ENCODE measurements at places on chromosomes 3 and 15.

GRCh38 chr15:70198441-70199123 lies 100.9 kb upstream of the TLE3 start:
- no peak for DNase-seq

DNA sequence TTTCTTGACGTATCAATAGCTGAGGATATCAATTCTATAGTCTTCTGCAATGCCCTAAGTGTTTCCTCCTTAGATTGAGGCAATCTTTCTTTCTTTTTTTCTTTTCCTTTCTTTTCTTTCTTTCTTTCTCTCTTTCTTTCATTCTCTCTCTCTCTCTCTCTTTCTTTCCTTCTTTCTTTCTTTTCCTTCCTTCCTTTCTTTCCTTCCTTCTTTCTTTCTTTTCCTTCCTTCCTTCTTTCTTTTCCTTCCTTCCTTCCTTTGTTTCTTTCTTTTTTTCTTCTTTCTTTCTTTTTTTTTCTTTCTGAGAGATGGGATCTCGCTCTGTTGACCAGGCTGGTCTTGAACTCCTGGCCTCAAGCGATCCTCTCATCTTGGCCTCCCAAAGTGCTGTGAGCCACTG lies 10.0 kb upstream of the DNAAF4 start:
- DNase-seq: no peak

GRCh38 chr3:58039601-58040000 lies 31.4 kb downstream of the FLNB start:
- no peak for DNase-seq

- no peak for DNase-seq
Measured at GRCh38 chr15:27742751-27743477, 356.2 kb downstream of the OCA2 start.

GRCh38 chr15:85010386-85011159 lies 28.9 kb downstream of the PDE8A start:
- DNase-seq: no peak

- DNase-seq: no peak
Measured at GRCh38 chr3:194274424-194275085, 76.6 kb downstream of the CPN2 start.

GRCh38 chr3:69250014-69250413 lies 127.6 kb upstream of the LMOD3 start:
- no peak for DNase-seq

GRCh38 chr3:42001777-42002176 lies 39.9 kb upstream of the ULK4 start:
- no peak for DNase-seq

DNA sequence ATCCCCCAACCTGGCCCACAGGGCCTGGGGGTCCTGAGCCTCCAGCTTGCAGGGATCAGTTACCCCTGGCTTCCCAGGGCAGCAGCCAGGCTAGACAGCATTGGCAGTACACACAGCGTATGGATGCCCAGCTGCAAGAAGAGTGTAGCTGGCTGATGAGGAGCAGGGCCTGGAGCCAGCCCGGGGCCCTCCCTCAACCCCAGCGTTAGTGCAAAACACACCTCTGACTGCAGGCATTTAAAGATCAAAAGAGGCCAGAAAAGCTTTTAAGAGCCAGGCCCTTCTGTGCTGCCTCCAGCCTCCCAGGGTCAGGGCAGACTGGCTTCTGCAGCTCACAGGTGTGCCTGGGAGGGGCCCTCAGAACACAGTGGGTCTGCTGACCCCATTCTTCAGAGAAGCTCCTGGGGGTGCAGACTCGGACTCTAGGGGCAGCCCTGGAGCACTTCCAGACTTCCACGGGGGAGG lies 110.6 kb downstream of the ETFA start:
- DNase-seq: no peak

- no peak for DNase-seq
Measured at GRCh38 chr3:71240034-71240433, 343.5 kb downstream of the FOXP1 start.

DNA sequence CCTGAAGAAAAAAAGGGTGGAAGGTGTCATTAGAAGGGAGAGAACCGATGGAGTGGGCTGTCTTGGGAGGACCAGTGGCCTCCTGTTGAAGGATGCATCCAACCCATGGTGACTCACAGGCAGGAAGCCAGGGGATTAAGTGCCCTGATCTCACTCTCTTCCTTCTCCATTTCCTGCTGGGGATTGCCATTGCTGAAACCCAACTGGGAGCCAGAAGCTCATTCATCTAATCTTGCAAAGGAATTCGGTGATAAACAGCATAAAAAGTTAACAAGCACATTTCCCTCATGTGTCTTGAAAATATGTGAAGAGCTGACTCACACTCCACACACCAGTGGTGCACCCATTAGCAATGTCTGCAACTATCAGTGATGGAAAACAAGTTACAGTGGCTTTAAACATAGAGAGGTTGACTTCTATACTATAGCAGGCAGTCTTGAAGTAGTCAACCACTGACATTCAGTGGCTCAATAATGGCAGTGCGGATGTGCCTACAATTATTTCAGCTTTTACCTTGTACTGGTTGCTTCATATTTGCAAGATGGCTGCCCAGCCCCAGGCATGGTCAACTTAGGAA lies 12.8 kb upstream of the CSRNP1 start:
- no peak for DNase-seq

- DNase-seq: no peak
Measured at GRCh38 chr15:89828281-89829145, 13.9 kb upstream of the ANPEP start.

- no peak for DNase-seq
Measured at GRCh38 chr3:133843634-133844033, 38.0 kb downstream of the SRPRB start.

GRCh38 chr3:11155341-11156025 lies 1.2 kb downstream of the HRH1 start:
- DNase-seq: no peak

- no peak for DNase-seq
Measured at GRCh38 chr3:139339219-139339906, 4.5 kb upstream of the MRPS22 start.

- no peak for DNase-seq
Measured at GRCh38 chr3:138681463-138682220, 73.1 kb downstream of the FAIM start.

GRCh38 chr3:172595664-172596393 lies 72.6 kb upstream of the TNFSF10 start:
- peak; percentile 14 for DNase-seq

- no peak for DNase-seq
Measured at GRCh38 chr3:13495351-13495813, 15.3 kb downstream of the HDAC11 start.

- no peak for DNase-seq
Measured at GRCh38 chr15:31732726-31733125, 297.6 kb upstream of the CHRNA7 start.

GRCh38 chr3:149975919-149976318 lies 5.2 kb upstream of the PFN2 start:
- no peak for DNase-seq

GRCh38 chr3:52798978-52799476 lies 4.4 kb downstream of the ITIH3 start:
- DNase-seq: no peak

DNA sequence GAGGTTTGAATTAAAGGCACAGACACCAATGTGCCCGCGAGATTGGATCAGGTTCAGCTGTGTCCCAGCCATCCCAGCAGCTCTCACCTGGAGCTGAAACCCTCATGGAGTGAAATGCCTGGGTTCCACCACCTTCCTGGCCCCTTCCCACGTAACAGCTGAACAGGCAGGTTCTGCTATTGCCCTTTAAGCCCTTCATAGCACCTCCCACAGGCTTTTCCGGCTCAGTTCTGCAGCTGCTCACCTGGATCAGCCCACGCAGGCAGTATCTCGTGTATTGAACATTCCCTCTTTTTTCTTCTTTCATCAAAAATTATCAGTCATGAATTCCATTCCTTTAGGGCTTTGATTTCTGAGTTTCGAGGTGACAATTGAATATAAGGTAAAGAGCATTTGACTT lies 129.8 kb downstream of the SLC9A9 start:
- DNase-seq: no peak

- DNase-seq: no peak
Measured at GRCh38 chr15:69389426-69389825, 24.7 kb upstream of the KIF23 start.

GRCh38 chr3:100008081-100008698 lies 106.1 kb downstream of the FILIP1L start:
- DNase-seq: no peak

DNA sequence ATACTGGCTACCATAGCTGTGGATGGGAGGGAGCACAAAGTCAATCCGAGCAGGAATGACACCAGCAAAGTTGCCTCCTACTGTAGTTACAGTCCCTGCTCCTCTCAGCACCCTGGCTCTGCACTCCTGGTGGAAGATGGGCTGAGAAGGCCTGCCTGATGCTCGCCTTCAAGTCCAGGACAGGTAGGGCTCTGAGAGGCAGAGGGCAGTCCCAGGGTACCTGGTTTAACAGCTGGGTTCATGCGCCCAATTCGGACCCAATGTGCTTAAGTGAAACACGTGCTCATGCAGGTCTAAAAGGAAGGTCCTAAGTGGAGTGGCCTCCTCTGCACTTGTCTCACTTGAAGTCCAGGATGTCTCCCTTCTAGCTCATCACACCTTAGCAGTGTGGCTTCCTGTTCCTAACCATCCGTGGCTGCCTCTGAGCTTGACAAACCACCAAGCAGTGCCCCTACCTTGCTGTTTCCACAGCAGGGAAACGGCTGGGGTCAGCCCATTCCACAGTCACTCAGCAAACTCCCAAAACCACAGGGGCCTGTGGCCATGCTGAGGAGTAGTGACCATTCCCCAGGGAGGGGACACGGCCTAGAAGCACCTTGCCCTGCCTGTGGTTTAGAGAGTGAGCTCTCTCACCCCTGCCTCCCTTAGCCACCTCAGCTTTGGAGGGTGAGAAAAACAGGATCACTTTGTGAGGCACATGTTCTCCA lies 3.9 kb upstream of the MUSTN1 start:
- no peak for DNase-seq

DNA sequence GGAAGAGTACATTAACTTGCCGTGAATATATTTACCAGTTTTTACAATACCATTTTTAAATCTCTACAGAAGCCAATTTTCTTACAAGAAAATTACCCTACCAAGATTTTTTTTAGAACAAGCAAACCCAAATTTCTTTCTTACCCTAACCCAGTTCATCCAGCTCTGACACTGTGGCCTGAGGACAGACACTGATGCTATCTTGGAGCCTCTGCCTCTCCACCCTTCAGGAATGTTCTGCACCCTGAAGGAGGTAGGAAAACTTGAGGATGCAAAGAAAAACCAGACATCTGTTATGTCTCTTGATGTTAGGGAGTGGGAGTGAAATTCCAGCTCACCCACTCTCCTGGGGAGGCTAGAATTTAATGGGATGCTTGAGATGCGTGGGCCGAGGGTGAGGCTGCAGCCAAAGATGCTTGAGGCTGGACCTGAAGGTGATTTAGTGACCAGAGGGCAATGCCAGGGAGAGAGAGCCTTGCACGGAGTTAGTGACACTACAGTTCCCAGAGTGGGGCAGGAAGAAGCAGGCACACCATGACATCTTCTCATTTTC lies 69.9 kb downstream of the LIPC start:
- no peak for DNase-seq

- DNase-seq: no peak
Measured at GRCh38 chr3:44012160-44012899, 229.4 kb upstream of the TOPAZ1 start.

DNA sequence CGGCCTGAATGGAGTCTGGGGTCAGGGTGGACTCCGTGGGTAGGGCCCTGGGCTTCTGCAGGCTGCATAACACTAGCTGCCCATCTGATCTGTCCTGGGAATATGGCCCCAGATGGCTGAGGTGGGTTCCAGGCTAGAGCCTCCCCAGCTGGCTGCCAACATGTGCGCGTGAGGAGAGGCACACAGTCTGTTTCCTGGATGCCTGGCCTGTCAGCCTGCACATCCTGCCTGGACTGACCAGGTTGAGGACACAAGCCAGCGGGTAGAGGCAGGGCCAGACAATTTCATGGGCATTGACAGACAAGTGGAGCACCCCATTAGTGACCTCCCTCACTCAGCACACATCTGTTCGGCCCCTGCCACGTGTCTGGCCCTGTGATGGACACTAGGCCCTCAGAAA lies 29.8 kb upstream of the RPL29 start:
- DNase-seq: no peak

- DNase-seq: no peak
Measured at GRCh38 chr15:36278219-36278618, 301.2 kb upstream of the CDIN1 start.

- DNase-seq: no peak
Measured at GRCh38 chr15:48573780-48574179, 71.7 kb downstream of the FBN1 start.

DNA sequence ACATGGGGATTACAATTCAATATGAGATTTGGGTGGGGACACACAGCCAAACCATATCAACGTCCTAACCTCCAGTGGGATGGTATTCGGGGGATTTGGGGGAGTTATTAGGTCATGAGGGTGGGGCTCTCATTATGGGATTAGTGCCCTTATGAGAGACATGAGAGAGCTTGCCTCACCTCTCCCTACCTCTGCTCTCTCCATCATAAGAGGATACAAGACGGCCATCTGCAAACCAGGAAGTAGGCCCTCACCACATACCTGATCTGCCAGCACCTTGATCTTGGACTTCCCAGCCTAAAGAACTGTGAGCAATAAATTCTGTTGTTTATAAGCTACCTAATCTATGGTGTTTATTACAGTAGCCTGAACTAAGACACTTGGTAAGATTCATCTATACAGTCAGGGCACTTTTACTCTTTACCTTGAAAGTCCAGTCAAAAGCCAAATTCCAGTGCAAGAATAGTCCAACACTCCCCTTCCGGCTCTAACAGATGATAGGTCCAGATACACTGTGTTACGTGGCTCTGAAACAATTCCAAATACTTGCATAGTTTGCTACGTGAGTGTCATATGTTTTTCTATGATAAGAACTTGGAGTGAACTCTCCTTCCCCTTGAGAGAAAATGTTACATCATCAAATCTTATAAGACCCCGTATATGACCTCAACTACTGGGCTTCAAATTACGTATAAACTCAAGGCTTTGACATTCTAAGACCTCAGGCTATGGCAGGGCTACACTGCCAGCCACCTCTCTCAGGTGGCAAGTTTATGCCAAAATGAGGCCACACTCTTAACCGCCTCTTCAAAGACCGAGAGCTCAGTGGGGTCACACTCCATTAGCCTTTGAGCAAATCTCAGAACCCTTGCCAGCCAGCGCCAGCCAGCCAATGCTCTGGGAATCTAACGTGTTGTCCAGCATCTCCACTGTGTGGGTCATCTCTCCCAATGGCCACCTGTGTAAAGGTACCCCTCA lies 129.9 kb downstream of the XXYLT1 start:
- DNase-seq: no peak

- DNase-seq: no peak
Measured at GRCh38 chr3:71754610-71755253, 1.1 kb downstream of the GPR27 start.

- no peak for DNase-seq
Measured at GRCh38 chr3:192570821-192571791, 156.2 kb downstream of the FGF12 start.
